ENCODE measurements at places on chromosomes 6 and 20.
A peak's percentile ranks its signal among the peaks of the same experiment; 100 is the strongest.

- no peak overlapping the region for H3K27ac ChIP-seq
- H3K4me3 ChIP-seq = no peak overlapping the region
- no peak for DNase-seq
Measured at GRCh38 chr6:75171567-75171966, 34.3 kb downstream of the COL12A1 start.

DNA sequence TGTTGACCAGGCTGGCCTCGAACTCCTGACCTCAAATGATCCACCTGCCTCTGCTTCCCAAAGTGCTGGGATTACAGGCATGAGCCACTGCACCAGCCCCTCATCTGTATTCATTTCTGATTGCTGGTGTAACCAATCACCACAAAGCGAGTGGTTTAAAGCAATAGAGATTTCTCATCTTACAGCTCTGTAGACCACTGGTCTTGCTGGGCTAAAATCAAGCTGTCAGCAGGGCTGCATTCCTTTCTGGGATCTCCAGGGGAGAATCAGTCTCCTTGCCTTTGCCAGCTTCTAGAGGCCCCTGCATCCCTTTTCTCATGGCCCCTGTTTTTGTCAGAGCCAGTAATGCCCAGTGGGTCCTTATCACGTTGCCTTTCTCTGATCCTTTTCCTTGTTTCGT is 49.9 kb upstream of the PMEPA1 start:
- H3K4me3 ChIP-seq = no peak overlapping the region
- peaks cover 13% of the 10 kb centered on the region for H3K4me1 ChIP-seq
- H3K36me3 ChIP-seq = no peaks in the 10 kb centered on the region
- DNase-seq = no peak
- H3K27ac ChIP-seq = no peak overlapping the region

DNA sequence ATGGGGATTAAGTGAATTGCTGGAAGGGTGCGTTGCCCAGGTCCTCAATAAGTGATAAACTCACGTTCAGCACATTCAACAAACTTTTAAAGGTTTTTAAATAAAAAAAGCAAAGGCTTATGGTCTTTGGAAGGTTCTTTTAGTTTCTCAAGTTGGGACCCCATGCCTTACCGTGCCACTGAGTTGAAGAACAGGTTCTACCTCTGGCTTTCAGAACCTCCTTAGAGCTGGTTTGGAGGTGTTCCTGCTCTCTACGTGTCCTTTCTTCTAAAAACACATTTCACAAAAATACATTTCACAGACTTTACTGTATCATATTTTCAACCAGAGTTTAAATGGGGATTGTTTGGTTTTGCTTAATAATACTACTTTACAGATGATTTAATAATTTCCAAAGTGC is 29.0 kb downstream of the ARID1B start:
- peaks cover 3% of the 10 kb centered on the region for H3K4me1 ChIP-seq
- no peak overlapping the region for H3K27ac ChIP-seq
- no peak overlapping the region for H3K4me3 ChIP-seq
- no peak for DNase-seq

GRCh38 chr6:14791526-14791925 is 454.3 kb upstream of the JARID2 start:
- no peak overlapping the region for H3K27ac ChIP-seq
- no peaks in the 10 kb centered on the region for H3K27me3 ChIP-seq
- peak; percentile 25 for DNase-seq
- peaks cover 2% of the 10 kb centered on the region for H3K4me1 ChIP-seq

DNA sequence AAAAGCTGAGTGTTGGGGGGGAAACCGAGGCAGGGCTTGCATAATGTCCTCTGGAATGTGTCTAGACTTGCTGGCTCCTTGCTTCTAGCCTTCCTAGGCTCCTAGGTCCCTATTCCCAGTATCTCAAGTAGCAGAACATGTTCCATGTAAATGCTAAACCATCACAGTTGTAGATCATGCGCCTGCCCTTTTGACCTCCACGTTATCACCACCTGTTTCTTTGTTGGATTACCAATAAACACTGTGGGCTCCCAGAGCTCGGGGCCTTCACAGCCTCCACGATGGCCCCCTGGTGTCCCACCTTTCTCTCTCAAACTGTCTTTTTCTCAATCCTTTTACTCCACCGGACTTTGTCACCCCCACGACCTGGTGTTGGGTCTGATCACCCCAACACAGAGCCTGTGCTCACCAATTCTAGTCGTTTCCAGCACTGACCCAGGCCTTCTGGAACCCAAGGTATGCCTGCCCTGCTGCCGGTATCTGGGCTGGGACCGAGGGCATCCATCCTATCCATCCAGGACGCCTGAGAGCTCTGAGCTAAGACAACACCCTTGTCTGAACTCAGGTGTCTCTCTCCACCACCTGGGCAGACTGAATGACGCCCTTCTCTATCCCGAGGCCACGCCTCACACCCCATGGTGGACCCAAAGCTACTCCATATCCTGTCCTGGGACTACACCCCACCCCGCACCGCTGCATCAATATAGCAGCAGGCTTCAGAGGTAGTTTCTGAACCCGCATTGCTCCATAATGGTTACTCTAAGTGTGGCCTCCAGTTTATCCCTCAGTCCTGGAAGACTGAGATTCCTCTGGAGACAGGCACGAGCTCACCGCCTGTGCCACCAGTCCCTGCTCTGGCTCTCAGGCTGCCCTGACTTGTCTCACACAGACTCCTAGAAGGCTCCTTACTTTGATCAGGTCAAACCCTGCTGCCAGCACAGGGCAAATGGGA is 9.3 kb upstream of the PRR18 start:
- H3K36me3 ChIP-seq = peaks cover 17% of the 10 kb centered on the region
- no peak for DNase-seq
- H3K4me1 ChIP-seq = no peaks in the 10 kb centered on the region
- H3K4me3 ChIP-seq = no peak overlapping the region
- H3K27ac ChIP-seq = no peak overlapping the region
- no peaks in the 10 kb centered on the region for H3K27me3 ChIP-seq

GRCh38 chr6:125981571-125982185 is 4.7 kb upstream of the TRMT11 start:
- H3K4me1 ChIP-seq = peaks cover 3% of the 10 kb centered on the region
- H3K27me3 ChIP-seq = no peaks in the 10 kb centered on the region
- no peaks in the 10 kb centered on the region for H3K36me3 ChIP-seq
- DNase-seq = no peak
- no peak overlapping the region for H3K4me3 ChIP-seq

GRCh38 chr6:85429346-85429745 is 20.5 kb upstream of the NT5E start:
- DNase-seq = no peak
- H3K27ac ChIP-seq = no peak overlapping the region
- H3K27me3 ChIP-seq = no peaks in the 10 kb centered on the region
- no peak overlapping the region for H3K4me3 ChIP-seq
- H3K4me1 ChIP-seq = no peaks in the 10 kb centered on the region

- no peak overlapping the region for H3K27ac ChIP-seq
- H3K27me3 ChIP-seq = no peaks in the 10 kb centered on the region
- H3K4me1 ChIP-seq = no peaks in the 10 kb centered on the region
- DNase-seq = no peak
Measured at GRCh38 chr20:55888685-55889084, 116.6 kb downstream of the CBLN4 start.

- no peak for DNase-seq
- H3K4me1 ChIP-seq = no peaks in the 10 kb centered on the region
- H3K36me3 ChIP-seq = no peaks in the 10 kb centered on the region
- H3K4me3 ChIP-seq = no peak overlapping the region
- H3K27ac ChIP-seq = no peak overlapping the region
- H3K27me3 ChIP-seq = no peaks in the 10 kb centered on the region
Measured at GRCh38 chr6:76684875-76685274, 612.4 kb upstream of the IMPG1 start.

DNA sequence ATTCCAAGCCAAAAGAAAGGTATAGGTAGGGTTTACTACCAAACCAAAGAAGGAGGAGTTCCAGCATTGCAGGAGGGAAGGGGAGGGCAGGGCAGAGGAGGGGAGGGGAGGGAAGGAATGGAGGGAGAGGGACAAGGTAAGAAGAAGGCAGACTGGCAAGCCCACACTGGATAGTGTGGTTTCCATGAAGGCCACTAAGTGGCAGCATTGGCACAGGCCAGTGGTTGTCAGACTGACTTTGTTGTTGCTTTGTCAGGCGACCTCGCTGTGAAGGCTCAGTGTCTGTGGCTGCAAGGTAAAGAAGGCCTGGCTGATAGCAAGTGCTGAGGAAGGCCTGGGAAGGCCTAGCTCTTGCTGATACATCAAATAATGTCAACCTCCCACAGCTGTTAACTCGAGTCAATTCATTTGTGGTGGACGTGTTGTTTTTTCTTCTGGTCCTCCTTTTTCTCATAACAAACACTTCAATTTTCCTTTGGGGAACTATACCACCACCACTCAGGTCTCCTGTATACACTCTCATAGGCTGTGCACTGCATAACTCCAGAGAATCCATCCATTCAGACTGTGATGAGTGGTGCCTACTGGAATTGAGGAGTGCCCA is 7.7 kb upstream of the ZNF334 start:
- no peaks in the 10 kb centered on the region for H3K27me3 ChIP-seq
- H3K4me1 ChIP-seq = no peaks in the 10 kb centered on the region
- H3K36me3 ChIP-seq = no peaks in the 10 kb centered on the region
- peak; percentile 80 for DNase-seq

DNA sequence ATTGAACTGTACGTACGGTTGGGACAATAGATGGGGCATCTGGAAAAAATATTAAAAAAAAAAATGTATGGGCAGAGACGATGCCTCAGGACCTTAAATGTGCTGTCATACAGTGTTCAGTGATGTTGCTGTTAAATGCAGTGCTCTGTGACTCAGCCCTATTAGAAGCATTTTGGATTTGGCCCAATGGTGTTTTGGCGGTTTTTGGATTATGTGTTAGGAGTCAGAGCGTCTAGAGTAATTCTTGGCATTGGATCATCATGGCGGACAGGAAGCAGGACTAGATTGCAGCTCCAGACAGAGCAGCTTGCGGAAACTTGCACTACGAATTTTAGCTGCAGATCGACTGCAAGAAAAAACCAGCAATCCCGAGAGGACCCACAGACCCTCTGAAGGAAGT is 280.0 kb downstream of the SOX4 start:
- no peak for DNase-seq
- no peaks in the 10 kb centered on the region for H3K27me3 ChIP-seq
- H3K36me3 ChIP-seq = no peaks in the 10 kb centered on the region
- no peak overlapping the region for H3K4me3 ChIP-seq

- H3K27me3 ChIP-seq = no peaks in the 10 kb centered on the region
- no peaks in the 10 kb centered on the region for H3K4me1 ChIP-seq
- no peak for DNase-seq
- H3K36me3 ChIP-seq = no peaks in the 10 kb centered on the region
Measured at GRCh38 chr6:118334634-118335033, 213.5 kb upstream of the PLN start.

DNA sequence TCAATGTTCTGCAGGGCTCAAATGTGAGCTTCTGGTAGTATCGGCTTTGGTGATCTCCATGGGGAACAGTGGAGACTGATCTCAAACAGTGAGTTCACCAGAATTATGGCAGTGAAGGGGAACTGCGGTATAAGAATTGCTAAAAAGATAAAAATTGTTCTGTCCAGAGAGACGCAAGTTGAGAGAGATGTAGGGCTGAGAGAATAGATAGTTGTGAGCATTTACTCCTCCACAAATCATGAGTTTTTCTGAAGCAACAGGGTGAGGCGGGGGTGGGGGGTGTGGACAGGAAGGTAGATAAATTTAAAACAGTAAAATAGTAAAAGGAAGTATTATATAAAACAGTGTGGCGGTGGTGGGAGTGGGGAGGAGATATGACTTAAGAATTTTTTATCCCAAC is 98.6 kb upstream of the NEDD9 start:
- no peaks in the 10 kb centered on the region for H3K36me3 ChIP-seq
- H3K4me3 ChIP-seq = no peak overlapping the region
- H3K4me1 ChIP-seq = peaks cover 7% of the 10 kb centered on the region
- no peak overlapping the region for H3K27ac ChIP-seq
- H3K27me3 ChIP-seq = no peaks in the 10 kb centered on the region

DNA sequence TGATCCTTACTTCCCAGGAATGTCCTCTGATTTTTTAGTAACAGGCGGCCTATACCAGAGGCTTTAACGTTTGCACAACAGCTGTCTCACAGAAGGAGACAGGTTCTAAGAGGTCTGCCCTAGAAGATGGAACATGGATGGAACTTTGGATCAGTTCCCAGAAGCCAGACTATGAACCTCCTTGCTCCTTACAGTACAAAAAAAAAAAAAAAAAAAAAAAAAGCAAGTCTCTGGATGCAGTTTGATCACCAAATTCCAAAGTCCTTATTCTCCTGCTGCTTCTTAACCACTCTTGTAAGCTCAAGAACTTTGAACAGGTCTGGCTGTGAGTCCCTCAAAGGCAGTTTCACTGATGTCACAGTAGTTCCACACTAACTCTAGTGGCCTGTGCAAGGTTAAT is 2.0 kb upstream of the TRMT11 start:
- no peak overlapping the region for H3K27ac ChIP-seq
- no peak for DNase-seq
- no peak overlapping the region for H3K4me3 ChIP-seq
- H3K27me3 ChIP-seq = no peaks in the 10 kb centered on the region
- no peaks in the 10 kb centered on the region for H3K36me3 ChIP-seq

DNA sequence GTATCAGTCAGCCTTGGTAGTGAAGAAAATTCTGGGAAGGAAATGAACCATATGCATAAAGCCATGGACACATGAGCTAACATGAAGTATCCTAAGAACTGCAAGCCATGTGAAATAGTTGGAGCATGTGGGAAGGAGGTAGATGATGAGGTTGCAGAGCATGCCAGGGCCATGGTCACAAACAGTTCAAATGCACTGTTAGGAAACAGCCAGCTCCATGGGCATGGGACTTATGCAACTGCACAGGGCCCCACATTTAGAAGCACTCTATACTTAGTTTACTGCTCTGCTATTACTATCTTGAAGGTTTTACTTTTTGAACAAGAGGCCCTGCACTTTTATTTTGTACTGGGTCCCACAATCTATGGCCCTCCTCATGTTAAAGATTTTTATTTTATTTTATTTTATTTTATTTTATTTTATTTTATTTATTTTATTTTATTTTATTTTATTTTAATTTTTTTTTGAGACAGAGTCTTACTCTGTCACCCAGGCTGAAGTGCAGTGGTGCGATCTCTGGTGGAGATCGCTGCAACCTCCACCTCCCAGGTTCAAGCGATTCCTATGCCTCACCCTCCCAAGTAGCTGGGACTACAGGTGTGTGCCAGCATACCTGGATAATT is 169.1 kb downstream of the IBTK start:
- DNase-seq = no peak
- H3K27me3 ChIP-seq = no peaks in the 10 kb centered on the region
- no peaks in the 10 kb centered on the region for H3K36me3 ChIP-seq
- no peak overlapping the region for H3K4me3 ChIP-seq
- H3K27ac ChIP-seq = no peak overlapping the region

- no peaks in the 10 kb centered on the region for H3K4me1 ChIP-seq
- no peaks in the 10 kb centered on the region for H3K27me3 ChIP-seq
- peak overlapping the region; percentile 92 for H3K27ac ChIP-seq
- peak; percentile 96 for DNase-seq
- H3K4me3 ChIP-seq = peak overlapping the region; percentile 74
Measured at GRCh38 chr20:32357375-32357868, 709 bp upstream of the ASXL1 start.

- no peaks in the 10 kb centered on the region for H3K4me1 ChIP-seq
- DNase-seq = no peak
- H3K27ac ChIP-seq = no peak overlapping the region
- no peak overlapping the region for H3K4me3 ChIP-seq
- no peaks in the 10 kb centered on the region for H3K36me3 ChIP-seq
- H3K27me3 ChIP-seq = no peaks in the 10 kb centered on the region
Measured at GRCh38 chr6:129894921-129895320, 33.8 kb upstream of the TMEM244 start.
